ENCODE measurements at places on chromosomes 11 and 22.
A peak's percentile ranks its signal among the peaks of the same experiment; 100 is the strongest.

DNA sequence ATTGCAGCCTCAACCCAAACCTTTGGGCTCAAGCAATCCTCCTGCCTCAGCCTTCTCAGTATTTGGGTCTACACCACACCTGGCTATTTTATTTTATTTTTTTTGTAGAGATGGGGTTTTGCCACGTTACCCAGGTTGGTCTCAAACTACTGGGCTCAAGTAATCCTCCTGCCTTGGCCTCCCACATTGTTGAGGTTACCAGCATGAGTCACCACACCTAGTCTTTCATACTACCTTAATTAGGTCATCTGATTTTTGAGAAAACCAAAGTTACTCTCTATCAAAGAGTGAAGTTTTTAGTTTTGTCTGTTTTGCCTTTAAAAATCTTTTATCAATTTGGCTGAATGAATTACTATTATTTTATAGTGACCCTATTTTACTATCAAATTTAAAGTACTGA lies 335.6 kb upstream of the LRRC4C start:
- DNase-seq: no peak

GRCh38 chr11:45794169-45794568 lies 10.8 kb upstream of the SLC35C1 start:
- DNase-seq: no peak

GRCh38 chr11:130183878-130184610 lies 24.5 kb downstream of the ST14 start:
- no peak for DNase-seq

DNA sequence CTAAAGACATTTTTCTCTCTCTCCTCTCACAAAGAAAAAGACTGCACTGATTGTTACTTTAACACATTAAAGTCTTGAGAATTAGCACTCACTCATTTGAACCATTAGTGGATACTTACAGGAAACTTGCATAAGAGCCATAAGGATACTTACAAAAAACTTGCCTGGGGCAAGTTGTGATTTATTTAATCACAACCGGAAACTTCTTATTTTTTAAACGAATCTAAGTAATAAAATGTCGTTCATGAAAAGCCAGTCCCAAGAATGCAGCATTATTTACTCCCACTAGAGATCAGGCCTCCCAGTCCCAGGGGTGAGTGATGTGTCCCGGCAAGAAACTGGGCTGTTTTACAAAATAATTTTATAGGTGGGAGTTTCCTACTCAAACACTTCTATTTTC lies 59.3 kb upstream of the TTC12 start:
- no peak for DNase-seq

- peak; percentile 73 for DNase-seq
Observed at GRCh38 chr11:10770626-10771254, 19.7 kb downstream of the CTR9 start.

- DNase-seq: no peak
Observed at GRCh38 chr11:130099356-130099755, 29.7 kb downstream of the APLP2 start.

- DNase-seq: no peak
Observed at GRCh38 chr22:28297504-28297903, 378.4 kb upstream of the PITPNB start.

- DNase-seq: no peak
Observed at GRCh38 chr11:68983801-68984200, 3.0 kb upstream of the MRGPRD start.

- no peak for DNase-seq
Observed at GRCh38 chr11:17293311-17293710, 16.8 kb downstream of the NUCB2 start.

DNA sequence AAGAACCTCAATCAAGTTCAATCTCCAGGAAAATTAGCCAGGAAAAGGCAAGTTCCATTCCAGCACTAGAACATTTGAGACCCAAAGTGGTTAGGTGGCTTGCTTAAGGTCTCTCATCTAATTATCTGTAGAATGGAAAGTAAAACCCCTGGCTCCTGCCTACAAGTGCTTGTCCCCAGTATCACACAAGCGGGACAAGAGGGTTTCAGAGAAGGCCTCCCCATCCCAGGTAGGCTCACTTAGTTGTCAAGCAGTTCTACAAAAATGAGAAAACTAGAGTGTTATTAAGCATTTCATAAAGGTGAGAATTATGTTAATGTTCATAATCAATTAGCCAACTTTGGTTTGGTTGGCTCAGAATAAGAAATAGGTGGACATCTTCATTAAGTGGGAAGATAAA lies 5.5 kb downstream of the POU2AF1 start:
- no peak for DNase-seq

DNA sequence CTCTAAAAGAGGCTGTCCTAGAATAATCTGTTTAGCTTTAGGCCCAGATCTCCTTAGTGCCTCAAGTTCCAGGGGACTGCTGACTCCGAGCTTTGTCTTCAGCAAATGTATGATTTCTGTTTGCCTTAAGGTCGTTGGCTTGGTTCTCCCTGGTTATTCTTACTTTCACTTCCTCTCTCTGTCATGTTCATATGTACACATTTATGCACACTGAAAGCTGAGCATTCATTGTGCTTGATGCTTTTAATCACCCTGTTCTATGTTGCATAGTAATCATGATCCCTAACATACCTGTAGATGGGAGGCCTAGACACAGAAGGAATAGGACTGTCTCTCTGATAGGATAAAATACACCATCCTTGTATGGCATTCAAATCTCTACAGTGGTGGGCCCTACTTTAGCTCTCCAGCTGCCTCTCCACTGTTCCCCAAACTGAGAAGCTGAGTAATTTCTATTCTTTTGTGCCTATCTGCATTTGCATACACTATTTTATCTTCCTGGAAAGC lies 7.2 kb downstream of the PPFIBP2 start:
- no peak for DNase-seq

DNA sequence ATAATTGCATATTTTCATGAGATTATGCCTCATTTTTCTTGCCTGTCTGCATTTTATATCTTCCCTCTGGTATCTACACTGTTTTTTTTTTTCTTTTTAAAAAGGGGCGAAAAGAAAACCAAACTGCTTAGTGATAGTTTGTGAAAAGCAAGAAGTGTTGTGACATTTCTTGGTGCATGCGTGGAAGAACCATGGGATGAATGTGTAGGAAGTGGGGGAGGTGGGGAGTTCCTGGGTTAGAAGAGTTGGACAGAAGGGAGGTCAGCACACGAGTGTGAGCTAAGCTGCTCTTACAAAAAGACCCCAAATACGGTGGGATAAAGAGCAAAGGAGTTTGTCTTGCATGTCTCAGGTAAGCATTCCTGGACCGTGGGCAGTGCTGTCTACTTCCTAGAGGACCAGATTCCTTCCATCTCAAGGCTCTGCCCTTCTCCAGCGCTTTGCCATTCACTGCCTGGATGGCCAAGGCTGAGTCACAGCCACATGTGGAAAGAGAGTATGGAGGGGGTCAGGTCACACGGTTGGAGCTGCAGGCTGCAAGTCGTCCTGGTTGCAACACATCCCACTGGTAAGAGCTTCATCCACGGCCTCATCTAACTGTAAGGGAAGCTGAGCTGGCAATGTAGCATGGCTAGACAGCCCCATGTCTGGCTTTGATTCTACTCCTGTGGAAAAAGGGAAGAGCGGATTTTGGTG lies 300.6 kb downstream of the DDX10 start:
- DNase-seq: no peak

DNA sequence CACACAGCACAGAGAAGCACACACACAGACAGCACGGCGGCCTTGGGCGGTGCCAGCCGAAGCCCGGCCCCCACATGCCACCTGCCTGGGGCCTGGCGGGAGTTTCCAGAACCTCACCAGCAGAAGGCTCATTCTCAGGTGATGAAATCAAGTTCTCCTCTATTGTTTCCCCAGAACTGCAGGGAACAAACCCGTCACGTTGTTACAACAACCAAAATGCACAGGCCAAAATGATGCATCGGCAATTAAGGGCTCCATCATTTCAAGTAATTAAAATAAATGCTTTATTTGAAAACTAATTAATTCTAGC lies 30.8 kb downstream of the GNB1L start:
- DNase-seq: no peak

DNA sequence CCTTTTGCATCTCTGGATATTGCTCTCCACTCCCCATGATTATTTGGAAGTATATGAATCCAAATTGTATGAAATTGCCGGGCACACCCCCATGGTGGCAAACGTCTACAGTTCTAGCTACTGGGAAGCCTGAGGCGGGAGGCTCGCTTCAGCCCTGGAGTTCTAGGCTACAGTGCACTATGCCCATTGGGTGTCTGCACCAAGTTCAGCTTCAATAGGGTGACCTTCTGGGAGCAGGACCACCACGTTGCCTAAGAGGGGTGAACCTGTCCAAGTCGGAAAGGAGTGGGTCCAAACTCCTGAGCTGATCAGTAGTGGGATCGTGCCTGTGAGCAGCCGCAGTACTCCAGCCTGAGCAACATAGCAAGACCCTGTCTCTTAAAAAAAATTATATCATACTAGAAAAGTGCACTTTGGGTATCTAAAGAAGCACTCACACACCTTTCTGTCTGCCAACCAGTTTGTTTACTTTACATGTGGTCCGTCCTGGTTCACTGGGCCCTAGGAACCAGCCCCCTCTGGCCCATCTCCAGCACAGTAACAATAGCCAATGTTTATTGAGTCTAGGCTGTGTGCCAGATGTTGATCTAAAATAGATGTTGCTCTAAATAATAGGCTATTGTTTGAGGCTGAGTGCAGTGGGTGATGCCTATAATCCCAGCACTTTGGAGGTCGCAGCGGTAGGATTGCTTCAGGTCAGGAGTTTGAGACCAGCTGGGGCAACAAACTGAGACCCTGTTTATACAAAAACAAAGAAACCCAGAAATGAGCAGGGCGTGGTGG lies 16.4 kb upstream of the KAT5 start:
- no peak for DNase-seq

DNA sequence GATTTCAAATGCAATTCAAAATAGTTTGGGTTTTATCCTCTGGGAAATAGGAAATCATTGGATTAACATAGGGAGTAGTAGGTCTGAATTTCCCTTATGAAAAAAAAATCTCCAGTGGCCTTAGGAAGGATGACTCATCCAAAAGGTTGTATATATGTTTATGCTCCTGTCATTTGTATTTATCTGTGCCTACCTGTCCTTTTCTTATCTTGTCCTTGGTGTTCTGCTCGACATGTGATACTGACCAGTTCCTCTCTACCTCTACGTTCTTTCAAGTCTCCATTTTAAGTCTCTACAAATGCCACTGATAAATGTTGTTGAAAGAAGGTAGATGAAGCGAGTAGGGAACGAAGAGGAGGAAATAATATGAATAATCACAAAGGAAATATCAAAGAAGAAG lies 3.0 kb upstream of the SOX6 start:
- DNase-seq: no peak

DNA sequence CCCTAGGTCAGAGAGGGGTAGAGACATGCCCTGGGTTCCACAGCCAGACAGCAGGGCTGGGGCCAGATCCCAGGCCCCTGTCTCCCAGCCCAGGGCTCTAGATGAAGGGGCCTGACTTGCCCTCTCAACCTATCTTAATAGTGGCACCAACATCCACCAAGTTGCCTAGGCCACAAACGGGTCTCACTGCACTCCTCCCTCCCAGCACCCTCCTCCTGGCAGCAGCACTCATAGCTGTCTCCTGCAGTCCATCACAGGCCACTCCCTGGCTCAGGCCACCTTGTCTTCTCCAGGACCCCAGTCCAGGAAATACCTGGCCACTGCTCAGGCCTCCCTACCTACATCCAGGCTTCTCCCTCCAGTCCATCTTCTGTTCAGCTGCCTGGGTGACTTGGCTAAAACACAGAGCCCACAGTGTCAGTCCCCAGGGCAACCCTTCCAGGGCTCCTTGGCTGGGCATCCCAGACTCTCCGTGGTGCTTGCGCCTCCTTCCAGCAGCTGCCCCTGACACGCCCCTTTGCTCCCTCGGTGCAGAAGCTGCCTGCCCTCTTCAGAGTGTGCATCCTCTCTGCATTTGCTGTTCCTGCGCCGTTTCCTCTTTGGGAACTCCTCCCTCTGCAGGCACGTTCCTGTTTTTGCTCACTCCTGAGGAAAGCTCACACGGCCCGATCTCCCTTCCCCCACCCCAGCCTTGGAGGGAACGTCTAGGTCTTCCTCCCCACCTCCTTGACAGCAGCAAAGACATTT lies 40.5 kb downstream of the LRRC32 start:
- peak; percentile 65 for DNase-seq

DNA sequence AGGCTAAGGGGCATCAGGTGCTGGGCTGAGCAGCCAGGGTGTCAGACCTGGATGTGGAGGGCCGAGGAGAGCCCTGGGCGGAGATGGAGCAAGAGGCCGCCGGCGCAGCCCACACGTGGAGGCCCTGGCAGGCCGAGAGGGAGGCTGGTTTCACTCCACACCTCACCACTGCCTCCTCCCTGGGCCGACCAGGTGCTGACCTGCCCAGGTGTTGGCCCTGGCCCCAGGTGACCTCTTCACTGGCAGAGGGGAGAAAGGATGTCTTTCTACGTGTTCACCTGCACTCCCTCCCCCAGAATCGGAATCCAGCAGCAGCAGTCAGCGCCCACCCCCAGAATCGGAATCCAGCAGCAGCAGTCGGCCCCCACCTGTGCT lies 781 bp downstream of the ANO9 start:
- no peak for DNase-seq

DNA sequence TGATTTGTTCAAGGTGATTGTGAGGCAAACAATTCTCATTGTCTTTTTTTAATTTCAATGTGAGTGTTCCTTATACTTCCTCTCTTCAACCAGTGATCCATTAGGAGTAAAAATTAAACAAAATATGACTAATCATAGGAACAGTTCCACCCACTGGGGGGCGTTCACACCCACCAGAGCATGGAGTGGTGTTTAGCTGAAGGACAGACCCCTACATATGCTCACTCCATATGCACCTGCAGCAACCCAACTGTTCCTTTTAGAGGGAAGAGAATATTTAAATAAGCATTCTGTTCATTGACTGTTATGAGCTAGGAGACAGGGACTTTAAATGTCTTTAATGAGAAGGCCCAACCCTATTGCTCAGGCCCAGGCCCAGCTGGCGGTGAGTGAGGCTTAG lies 78.7 kb upstream of the DRD2 start:
- no peak for DNase-seq

DNA sequence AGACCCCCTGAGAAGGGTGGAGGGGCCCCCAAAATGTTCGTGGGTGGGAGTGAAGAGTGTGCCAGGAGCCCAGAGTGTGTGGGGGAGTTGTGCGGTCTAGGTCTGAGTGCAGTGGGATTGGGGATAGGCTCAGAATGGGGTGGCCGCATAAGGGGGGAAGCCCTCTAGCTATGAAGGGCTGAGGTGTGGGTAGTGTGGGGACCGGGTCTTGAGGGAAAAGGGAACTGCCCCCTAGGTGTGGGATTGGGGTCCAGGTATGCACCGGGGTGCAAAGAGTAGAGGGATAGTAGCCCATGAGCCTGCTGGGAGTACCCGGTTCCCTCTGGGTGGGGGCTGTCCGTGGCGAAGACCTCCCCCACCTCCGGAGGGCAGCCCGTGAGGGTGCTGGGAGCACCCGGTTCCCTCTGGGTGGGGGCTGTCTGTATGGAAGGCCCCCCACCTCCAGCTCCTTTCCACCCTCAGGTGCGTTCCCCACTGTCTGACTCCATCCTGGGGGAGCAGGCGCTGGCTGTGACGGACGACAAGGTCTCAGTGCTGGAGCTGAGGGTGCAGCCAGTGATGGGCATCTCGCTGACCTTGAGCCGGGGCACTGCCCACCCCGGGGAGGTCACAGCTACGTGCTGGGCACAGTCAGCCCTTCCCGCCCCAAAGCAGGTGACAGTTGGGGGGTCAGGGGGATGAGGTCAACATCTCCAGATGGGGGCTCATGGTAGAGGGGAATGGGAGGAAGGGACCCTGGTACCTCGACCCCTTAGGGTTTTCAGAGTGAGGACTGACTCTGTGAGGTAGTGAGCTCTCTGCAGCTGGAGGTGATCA lies 10.7 kb downstream of the TMEM132A start:
- no peak for DNase-seq
